Dermis microvascular lymphatic vessel endothelial cell (primary cell): ENCODE measurements at places on chromosomes 4 and X.

GRCh38 chrX:54074826-54075225 lies 30.6 kb upstream of the PHF8 start:
- no peak for DNase-seq

DNA sequence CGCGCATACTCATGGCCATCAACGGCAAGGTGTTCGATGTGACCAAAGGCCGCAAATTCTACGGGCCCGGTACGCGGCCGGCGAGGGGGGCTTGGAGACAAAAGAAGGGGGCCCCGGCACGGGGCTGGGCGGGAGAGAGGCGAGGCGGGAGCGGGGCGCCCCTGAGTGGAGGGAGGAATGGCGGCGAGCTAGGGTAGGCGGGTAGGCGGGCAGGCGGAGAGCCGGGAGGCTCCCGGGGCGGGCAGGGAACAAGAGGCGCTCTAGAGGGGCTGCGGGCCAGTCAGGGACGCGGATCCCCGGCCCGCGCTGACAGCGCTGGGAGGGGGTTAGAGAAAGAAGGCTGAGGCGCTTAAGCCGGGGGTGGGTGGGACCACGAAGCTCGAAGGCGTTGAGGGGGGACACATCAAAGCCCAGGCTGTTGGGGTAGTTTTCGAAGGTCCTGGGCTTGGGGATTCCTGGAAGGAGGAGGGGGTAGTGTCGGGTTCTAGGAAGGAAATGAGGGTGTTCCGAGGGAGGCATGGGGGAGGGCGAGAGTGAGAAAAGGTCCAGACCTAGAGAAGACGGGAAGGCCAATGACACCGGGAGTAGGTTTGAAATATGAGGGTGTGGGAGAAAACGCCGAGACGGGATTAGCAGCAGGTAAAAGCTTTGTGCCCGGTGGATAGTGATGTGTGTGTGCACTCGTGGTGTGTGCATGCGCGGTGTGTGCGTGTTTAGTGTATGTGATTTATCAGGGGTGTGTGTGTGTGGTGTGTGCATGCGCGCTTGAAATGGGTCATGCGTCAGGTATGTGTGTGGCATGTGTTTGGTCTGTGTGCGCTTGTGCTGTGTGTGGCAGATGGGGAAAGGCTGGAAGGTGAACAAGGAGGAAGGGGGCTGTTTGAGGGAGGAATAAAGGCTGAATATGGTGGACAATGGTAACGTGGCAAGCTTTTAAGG lies 807 bp downstream of the PGRMC1 start:
- peak; percentile 61 for DNase-seq

DNA sequence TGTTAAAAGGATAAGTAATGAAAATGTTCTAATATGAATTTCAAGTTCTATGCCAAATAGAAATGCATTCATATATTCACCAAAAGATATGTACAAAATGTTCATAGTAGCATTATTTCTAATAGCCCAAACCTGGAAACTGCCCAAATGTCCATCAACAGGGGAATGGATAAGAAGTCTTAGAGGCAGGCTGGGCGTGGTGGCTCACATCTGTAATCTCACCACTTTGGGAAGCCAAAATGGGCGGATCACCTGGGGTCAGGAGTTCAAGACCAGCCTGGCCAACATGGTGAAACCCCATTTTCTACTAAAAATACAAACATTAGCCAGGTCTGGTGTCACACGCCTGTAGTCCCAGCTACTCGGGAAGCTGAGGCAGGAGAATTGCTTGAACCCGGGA lies 2.3 kb upstream of the HPRT1 start:
- no peak for DNase-seq

DNA sequence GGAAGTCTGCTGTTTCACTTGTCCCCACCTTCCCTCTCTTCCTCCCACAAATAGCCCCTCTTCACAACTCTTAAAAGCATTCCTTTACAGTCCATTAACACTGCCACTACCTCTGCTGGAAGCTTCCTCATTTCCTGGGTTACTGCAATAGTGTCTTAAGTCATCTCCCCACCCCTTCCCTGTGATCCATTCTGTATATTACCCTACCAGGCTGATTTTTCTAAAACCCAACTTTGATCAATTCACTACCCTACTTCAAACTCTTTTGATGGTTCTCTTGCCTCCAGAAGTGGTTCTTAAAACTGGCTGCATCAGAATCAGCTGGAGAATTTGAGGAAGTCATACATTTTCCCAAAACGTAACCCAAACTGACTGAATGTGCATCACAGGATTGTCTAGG lies 8.8 kb upstream of the XIAP start:
- DNase-seq, result no peak

DNA sequence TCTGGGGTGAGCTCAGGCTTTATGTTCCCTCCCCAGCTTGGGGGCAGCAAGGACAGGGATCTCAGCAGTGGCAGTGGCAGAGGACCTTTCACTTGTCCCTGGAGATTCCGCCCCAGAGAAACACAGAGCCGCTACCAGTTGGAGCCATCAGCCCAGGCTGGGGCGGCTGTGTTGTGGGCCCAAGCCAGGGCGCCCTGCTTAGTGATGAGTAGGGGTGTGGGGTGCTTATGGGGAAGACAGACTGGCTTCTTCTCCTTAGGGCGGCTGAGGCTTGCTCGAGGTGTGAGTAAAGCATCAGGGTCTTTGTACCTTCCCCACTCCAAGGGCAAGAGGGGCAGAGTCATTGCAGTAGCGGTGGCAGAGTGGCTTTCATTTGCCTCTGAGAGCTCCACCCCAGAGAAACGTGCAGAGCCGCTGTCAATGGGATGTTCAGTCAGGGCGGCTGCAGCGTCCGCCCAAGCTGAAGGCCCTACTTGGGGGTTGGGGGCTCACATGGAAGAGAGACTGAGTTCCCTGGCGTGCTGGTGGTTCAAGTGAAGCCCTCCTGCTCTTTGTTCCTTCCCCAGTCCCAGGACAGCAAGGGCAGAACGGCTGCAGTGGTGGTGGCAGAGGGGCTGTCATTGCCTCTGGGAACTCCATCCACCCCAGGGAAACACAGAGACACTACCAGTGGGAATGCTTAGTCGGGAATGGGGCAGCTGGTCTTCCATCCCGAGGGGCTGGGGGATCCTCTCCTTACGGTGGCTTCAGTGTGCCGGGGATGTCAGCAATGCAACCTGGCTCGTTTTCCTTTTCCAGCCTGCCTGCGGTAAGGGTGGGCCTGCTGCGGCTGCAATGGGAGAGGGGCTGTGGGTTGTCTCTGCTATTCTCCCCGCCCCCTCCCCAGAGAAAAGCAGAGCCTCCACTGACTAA lies 2142.5 kb upstream of the TENM3 start:
- no peak for DNase-seq

DNA sequence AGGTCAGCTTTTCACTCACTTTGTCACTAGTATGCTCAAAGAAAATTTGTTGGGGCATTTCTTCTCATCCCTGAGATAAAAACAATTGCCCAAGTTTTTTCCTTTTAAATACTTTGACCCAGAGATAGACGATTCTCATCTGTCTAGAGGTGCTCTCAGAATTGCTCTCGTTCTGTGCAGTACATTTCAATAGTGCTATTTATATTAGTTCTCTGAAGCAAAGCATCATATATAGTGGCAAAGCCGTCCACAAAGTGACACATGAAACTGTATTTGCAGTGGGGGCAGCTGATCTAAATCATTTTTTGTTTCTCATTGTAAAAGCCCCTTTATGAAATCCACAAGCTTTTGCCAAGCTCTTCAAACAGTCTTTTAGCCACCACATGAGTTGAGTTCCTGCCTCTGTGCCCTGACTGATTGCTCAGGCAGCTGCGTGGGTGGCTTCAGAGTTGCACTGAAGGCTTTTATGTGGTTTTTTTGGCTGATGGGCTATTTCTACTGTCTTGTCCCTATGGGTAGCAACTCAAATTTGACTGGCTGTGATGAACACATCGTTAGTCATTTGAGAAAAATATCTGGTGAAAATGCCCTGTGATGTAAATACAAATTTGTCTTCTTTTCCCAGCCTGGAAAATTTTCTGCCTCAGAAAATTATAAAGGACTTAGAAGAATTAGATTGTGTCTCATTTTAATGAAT lies 119.1 kb upstream of the OTUD4 start:
- no peak for DNase-seq

GRCh38 chr4:98682719-98683118 lies 24.3 kb upstream of the TSPAN5 start:
- DNase-seq, result no peak

DNA sequence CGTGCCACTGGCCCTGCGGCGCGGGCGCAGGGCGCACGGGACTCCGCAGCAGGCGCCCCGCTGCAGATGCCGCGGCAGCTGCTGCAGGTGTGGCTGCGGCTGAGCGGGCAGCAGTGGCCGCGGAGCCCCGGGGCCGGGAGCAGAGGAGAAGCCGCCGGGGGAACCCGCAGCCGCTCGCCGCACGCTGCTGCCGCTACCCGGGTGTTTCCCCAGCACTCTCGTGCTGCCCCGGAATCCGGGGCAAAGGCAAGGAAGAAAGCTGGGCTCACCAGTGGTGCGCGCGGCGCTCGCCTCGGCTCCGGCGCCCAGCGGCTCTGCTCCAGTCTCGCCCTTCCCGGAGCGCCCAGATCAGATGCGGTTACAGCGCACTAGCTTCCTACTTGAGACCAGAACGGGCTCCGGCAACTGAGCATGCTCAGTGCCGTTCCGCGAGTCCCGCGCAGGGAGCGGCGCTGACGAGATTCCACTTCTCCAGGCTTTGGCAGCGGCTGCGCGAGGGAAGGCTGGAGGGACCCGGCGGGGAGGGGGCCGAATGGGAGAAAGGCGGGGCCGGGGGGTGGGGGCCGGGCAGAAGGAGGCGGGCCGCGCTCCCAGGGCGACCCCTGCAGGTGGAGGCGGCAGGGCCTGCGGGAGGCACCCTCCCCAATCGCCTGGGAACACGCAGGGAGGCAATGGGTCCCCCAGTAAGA lies at the start of gene APBB2:
TSS of gene APBB2 (minus strand) at position 407 of the 689 bp plus-strand sequence. CDS start 181,288 bp downstream, outside the sequence.
- DNase-seq, result peak; percentile 91

- no peak for DNase-seq
Observed at GRCh38 chrX:127459790-127460189, 592.4 kb downstream of the ACTRT1 start.

- peak; percentile 92 for DNase-seq
Observed at GRCh38 chr4:85807247-85807950, 332.4 kb downstream of the ARHGAP24 start.

GRCh38 chr4:113979905-113980615 lies 613 bp upstream of the ARSJ start:
- no peak for DNase-seq

GRCh38 chrX:85569096-85569495 lies 189.6 kb upstream of the POF1B start:
- no peak for DNase-seq

- no peak for DNase-seq
Observed at GRCh38 chrX:9166584-9166944, 132.6 kb upstream of the FAM9B start.

DNA sequence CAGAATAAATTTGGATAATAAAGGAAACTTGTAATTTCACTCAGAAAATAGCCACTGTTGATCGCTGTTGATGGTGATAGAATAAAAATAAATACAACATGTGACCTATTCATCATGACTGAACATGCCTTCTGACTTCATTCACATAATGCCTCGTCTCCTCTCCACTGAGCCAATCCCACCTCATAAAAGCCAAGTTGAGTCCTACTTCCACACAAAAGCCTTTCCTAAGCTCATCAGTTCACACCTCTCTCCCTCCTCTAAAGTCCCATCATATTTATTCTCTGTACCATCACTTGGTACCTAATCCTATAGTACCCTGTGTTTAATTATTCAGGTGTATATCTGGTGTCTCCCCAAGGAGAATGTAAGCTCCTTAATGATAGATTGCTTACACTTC lies 37.7 kb downstream of the APOO start:
- DNase-seq, result no peak

DNA sequence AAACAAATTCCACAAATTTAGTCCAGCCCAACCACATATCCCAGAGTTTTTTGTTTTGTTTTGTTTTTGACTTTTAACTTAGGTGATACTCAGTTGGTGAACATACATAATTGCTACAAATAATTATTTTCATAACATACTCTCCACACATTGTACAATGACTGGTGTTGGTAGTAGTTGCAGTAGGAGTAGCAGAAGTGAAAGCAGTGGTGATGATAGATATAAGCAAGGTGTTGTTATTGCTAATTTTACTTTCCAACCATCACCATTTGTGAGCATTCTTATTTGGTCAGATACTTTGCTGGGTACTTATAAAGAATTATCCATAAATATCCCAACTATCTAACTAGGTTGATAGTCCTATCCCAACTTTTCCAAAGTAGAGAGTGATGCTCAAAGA lies 47.3 kb downstream of the ARHGAP24 start:
- no peak for DNase-seq

- no peak for DNase-seq
Observed at GRCh38 chr4:60744767-60745166, 455.4 kb upstream of the ADGRL3 start.

DNA sequence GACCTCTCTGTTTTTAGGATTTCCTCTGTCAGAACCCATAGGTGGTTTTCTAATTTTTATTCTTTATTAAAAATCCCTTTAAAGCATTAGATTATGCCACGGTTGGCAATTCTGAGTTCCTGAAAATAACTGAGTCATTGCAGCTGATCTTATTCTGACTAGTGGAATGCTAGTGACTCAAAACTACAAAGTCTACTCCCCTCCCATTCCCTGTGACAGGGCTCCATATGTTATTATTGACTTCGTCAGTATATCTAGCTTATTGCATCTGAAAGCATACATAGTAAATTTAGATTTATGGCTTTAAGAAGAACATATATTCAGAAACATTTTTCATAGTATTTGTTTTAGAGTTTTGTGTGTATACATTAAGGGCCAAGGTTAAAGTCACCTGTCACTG lies 38.5 kb downstream of the HERC3 start:
- DNase-seq, result no peak

GRCh38 chr4:26406346-26406975 lies 83.8 kb downstream of the CCKAR start:
- DNase-seq, result no peak

- DNase-seq, result no peak
Observed at GRCh38 chrX:63424063-63424462, 72.9 kb upstream of the SPIN4 start.

- DNase-seq, result no peak
Observed at GRCh38 chr4:156109943-156110900, 156.6 kb upstream of the CTSO start.

- no peak for DNase-seq
Observed at GRCh38 chr4:80967346-80967745, 63.2 kb upstream of the BMP3 start.
